Activated naive CD4-positive, alpha-beta T cell treated with anti-CD3 and anti-CD28 coated beads for 36 hours (primary cell): ENCODE measurements at places on chromosomes 12 and 14. TPM values are rescaled to one million over a fixed set of nuclear protein-coding genes. Genes with fewer than 3 reads are reported as not detected.

KRT73 gene
- total RNA-seq = 2.1 TPM

OAS2 gene
- 191 TPM for total RNA-seq

SERPINA10 gene
- total RNA-seq = not detected

SYNE3 gene
- total RNA-seq = 22.8 TPM

RDH16 gene
- total RNA-seq = 0.69 TPM

RAPGEF3 gene
- total RNA-seq = 1.5 TPM

PROX2 gene
- total RNA-seq = 0.07 TPM

KCNMB4 gene
- 0.60 TPM for total RNA-seq

GPR135 gene
- total RNA-seq = 0.64 TPM

WNT1 gene
- total RNA-seq = not detected

GRCh38 chr12:29781705-29782266 lies 2.0 kb downstream of the TMTC1 start:
- no peak for DNase-seq

DNA sequence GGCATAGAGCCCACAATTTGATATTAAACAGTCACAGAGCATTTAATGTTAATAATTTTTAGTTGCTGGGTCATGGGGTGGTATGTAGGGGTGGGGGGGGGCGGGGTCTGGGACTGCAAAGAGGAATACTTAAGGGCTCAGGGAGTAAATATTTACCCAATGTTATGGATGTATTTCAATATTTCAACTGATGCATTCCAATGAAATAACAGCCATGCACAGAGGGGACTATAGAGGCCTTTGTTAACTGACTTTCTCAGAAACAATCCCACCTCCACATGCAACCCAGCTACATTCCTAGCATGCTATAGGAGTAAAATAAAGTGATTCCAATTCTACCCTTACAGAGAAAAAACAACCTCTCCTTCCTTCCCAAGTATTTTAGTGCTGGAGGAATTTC lies 7.9 kb upstream of the BBS10 start:
- no peak for DNase-seq

DNA sequence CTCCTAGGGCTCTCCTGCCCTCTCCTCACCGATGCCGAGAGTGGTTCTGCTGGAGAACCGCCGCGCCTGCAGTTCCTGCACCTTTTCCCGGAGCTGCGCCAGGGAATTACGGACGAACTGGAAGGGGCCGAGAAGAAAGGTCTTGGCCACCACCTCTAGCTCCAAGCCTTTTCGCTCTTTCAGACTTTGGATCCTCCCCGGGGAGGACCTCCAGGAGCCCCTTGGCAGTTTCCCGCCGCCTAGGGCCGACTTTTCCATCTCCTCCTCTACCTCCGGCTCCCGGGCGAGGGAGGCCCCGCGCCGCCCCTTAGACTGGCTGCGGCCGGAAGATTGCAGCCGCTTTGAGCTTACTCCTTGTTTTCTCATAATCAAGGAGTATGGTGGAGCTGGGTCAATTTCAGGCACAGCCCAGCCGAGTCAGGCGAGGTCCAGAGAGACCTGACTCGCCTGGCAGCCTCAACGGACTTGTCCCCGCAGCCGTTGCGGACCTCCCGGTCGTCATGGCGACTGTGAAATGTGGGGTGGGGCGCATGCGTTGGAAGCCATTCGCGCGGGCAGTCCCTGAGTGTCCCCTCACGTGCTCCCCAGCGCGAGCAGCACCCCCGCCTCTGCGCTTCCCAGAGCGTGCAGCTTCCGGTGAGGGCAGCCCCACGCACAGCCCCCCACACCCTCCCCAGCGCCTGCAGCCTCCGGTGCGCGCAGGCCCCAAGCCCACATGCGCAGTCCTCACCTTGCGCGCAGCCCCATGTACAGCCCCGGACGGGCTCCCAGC lies at the start of gene DPY19L2:
DPY19L2 (minus strand) TSS at position 466 of the 772 bp plus-strand sequence; CDS start at position 366, 100 bp downstream.
- DNase-seq = peak; percentile 69

GRCh38 chr12:1920971-1921370 lies 2.5 kb upstream of the CACNA2D4 start:
- no peak for DNase-seq

DNA sequence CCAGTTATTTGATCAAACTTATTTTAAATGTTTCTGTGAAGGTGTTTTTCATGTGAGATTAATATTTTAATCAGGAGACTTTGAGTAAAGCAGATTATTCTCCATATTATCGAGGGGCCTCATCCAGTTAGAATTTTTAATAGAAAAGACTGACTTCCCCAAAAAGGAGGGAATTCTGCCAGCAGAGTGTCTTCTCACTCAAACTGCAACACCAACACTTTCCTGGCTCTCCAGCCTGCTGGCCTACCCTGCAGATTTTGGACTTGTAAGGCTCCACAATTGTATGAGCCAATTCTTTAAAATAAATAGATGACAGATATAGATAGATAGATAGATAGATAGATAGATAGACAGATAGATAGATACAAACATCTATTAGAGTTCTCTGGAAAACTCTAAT lies 155.7 kb downstream of the SEC23A start:
- no peak for DNase-seq

GRCh38 chr14:50820786-50821509 lies 10.0 kb downstream of the NIN start:
- DNase-seq = no peak

- no peak for DNase-seq
These were observed 187.5 kb upstream of the SLC38A2 start for GRCh38 chr12:46560089-46560488.
